H1 (cell line): ENCODE measurements at places on chromosomes 5 and 9. TPM values are rescaled to one million over a fixed set of nuclear protein-coding genes. Genes with fewer than 3 reads are reported as not detected.

GRCh38 chr5:181188700-181189362, 16.2 kb downstream of the TRIM7 start:
- no peak for DNase-seq

GRCh38 chr5:66860199-66860975, 264.2 kb downstream of the MAST4 start:
- no peak for DNase-seq

GRCh38 chr9:136544964-136545691, 720 bp downstream of the NOTCH1 start:
- DNase-seq: no peak

Gene LRRC19
- total RNA-seq: not detected in 2 replicates

Gene EDIL3
- total RNA-seq: 41.7 and 47.2 TPM in 2 replicates
